Activated CD8-positive, alpha-beta memory T cell treated with anti-CD3 and anti-CD28 coated beads for 4 hours (primary cell): ENCODE measurements at places on chromosomes 4 and X.

- DNase-seq, result no peak
Observed at GRCh38 chrX:11241720-11242119, 51.5 kb upstream of the AMELX start.

DNA sequence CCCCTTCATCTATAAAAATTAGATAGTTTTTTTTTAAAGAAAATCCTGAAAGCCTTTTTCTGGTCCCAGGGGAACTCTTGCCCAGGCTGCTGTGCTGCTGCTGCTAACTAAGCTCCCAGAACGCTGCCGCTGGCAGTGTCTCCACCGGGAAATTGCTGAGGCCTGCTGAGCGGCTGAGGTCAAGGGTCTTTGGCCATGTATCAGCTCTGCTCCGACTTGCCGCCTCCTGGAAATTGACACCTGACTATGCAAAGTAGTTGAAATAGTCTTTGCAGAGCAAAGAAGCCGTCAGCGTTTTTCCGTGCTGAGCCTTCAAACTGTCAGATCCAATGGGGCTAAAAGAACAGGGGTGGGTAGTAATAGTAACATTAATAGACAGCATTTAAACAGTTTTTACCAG, 839 bp downstream of the QDPR start:
- DNase-seq, result no peak

DNA sequence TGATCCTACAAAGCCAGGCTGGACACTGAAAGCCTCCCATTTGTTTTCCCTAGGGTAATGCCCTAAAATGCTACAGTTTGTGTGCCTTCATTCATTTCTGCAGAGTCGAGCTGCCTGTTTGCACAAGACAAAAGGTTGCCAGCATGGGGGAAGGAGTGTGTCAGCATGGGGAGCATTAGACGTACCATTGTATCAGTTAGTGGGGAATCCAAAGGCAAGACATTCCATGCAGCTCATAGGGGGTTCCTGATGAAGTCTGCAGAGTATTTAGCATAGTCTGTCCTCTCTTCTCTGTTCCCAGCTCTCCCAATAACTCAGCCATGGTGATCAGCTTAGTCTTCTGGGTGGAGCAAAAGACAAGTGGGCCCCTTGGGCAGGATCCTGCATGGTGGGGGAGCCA, 276.9 kb upstream of the PCDH7 start:
- no peak for DNase-seq

DNA sequence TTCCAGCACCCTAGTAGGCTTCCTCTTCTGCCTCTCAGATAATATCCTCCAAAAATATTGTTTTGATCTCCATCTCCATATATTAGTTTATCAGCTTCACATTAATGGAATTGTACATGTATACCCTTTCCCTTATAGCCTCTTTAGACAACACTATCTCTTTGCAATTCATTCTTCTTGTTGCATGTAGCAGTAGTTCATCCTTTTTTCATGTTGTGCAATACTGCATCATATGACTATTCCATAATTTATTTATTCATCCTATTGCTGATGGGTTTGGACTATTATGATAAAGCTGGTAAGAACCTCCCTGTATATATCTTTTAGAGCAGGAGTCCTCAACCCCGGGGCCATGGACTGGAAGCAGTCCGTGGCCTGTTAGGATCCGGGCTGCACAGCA, 148.2 kb upstream of the FAT1 start:
- DNase-seq, result no peak

DNA sequence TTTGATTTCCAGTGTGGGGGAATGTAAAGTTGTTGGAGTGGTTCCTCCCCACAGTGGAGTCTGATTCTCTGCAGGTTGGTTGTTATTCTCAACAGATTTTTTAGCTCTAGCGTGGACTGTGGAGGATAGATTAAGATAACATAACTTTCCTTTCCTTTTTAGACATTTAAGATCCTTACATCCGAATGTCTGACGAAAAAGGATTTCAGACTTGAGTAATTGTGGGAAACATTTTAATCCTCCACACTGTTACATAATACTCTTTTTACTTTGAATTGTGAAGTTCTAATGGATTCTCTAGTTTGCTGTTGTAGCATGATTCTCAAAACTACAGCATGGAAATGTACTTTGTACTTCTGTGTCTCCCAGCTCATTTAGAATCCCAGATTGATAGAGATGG, 107.8 kb downstream of the ARHGAP10 start:
- DNase-seq, result no peak

- no peak for DNase-seq
Observed at GRCh38 chr4:41332510-41333054, 75.9 kb downstream of the UCHL1 start.

DNA sequence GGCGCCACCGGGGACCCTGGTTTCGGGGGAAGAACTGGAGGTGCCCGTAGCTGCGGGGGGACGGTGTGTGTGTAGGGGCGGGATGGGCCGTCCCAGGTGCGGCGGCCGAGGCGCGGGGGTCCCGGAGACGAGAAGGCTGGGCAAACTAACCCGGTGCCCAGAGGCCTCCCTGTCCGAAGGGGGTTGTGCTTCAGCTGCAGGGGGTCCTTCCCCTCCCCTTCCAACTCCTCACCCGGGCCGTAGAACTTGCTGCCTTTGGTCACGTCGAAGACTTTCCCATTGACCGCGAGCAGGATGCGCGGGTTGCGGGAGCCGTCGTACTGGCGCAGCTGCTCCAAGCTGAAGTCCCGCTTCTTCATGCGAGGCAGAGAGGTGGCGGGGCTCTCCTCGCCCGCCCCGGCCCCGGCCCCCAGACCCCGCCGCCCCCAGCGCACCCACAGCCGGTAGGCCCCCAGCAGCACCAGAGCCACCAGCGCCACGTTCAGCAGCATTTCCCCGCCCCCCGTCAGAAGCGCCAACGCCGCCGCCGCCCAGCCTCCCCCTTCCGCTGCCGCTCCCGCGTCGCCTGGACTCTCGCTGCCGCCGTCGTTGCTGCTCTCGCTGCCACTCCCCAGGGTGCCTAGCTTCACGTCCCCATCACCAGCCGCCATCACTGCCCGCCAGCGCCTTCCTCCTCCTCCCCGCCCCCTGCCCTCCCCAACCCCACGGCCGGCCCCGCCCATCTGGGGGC, at the start of gene PGRMC2:
PGRMC2 (minus strand) TSS at position 673 of the 730 bp plus-strand sequence; CDS start at position 650, 23 bp downstream.
- no peak for DNase-seq
